ENCODE measurements at places on chromosomes 2 and 18.

- DNase-seq: peak; percentile 11
These were observed 811.8 kb upstream of the ACVR2A start for GRCh38 chr2:147033044-147033443.

- DNase-seq: no peak
These were observed 143.4 kb downstream of the CYRIA start for GRCh38 chr2:16522031-16522831.

DNA sequence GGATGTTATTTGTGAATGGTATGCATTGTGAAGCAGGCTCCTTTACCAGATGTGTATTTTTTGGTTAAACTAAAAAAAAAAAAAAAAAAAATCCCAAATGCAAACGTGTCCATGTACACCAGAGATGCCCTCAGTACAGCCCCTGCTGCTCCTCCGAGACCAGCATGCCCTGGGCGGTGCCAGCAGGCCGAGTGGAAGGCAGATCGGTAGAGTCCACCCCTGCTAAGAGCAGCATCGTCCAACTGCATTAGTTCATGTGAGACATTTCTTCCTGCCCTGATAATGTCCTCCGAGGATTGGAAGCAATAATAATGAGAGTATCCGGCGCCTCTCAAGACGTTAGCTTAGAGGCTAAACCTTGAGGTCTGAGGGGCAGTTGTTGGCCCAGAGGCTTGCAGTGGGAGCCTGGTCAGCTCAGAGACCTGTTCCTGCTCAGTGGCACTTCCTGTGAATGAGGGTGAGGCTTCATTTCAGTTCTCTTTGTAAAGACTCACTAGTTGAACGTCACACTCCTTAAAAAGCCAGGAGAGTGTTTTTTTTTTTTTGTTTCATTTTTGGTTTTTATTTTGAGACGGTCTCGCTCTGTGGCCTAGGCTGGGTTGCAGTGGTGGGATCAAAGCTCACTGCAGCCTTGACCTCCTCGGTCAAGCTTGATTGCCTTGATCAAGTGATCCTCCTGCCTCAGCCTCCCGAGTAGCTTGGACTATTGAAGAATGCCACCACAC is 5.6 kb downstream of the SLC66A3 start:
- no peak for DNase-seq

DNA sequence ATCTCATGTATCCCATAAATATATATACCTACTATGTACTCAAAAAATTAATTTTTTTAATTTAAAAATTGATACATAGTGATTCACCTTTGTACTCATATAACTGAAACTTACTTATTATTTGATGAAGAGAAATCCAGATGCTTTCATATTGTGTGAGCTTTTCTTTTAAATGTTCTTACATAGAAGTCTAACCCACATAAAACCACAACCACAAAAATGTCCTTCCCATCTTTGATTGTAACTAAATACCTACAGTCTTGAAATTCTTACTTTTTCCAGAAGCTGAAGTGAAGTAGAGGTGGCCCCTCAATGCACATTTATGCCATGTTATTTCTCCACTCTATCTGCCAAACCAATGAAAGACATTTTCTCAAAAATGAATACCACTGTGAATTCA is 117.9 kb upstream of the COL5A2 start:
- DNase-seq: no peak

- peak; percentile 39 for DNase-seq
These were observed 48.0 kb upstream of the GPR17 start for GRCh38 chr2:127597984-127598380.

DNA sequence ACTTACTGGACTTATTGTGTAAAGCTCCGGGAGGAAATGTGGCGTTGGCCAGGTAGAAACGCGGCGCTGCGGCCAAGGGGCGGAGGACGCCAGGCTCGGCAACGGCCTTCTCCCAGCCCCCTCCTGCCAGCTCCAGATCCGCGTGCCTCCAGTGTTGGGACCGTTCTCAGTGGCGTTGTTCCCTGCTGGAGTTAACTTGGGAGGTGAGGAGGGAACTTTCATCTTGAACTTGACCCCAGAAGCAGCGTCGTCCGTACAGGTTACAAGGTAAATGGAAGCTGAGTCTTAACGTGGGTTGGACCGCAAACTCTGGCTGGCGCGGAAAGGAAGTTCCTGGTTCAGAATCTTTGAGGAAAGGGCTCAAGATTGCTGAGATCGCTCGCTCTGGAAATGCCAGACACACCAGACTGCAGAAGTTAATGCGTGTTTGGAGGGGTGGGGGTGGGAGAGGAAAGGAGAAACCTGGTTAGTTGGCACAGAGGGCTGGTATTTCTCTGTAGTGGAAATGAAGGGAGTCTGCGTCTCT is 1.3 kb downstream of the TANC1 start:
- DNase-seq: peak; percentile 48

- no peak for DNase-seq
These were observed 5.5 kb upstream of the GPC1 start for GRCh38 chr2:240429872-240430491.

DNA sequence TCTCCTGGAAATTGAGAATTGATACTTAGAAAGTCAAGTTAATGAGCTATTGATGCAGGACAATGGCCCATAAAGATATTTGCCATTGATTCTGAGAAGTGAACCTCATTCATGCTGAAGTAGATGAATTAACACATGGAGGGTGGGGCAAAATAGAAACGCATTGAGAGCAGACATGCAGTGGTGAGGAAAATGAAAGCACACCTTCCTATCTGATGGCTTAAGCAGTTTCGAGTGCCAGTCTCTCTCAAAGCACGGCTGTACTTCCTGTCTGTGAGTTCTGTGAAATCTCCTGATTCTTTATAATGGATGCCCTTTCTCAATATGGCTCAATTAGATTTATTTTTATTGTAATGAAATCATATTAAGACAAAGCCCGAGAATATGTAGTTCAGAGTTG is 247.0 kb downstream of the TMX3 start:
- DNase-seq: no peak

- peak; percentile 25 for DNase-seq
These were observed 79.8 kb upstream of the LRPPRC start for GRCh38 chr2:44075541-44075940.

- DNase-seq: no peak
These were observed 108.2 kb upstream of the GALNT5 start for GRCh38 chr2:157149270-157149669.

- peak; percentile 65 for DNase-seq
These were observed 70.1 kb downstream of the QPCT start for GRCh38 chr2:37414470-37414949.

DNA sequence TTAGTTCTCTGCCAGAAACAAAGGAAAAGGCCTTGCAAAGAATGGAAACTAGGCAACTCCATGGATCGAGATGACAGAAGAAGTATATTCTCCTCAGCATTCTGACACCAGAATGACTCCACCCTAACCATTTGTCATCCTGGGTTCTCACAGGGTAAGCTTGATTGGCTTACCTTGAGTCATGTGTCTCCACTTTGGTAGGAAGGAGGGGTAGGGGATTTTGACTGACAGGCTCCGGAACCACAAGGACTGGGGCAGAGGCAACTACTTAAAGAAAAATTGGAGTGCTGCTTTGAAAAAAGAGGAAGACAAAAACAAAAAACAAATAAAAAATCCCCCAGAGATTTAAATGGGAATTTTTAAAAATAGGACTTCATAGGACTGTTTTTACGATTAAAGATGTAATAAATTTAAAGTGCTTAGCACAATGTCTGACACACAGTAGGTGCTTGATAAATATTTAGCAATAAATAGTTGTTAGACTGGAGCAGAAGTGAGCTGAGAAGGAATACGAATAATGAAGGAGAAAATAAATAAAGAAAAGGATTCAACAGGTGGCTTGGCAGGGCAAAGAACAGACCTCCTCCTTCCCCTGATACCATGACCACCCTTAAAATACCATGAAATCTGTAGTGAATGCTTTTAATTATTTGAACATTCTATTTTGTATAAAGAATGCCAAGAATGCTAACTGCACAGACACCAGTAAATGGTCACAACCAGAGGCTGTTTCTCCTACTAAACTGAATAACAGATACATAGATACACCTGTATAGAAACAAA is 230.2 kb downstream of the CDCA7 start:
- DNase-seq: no peak
